Dermis lymphatic vessel endothelial cell (primary cell): ENCODE measurements at places on chromosomes 4 and X. TPM values are rescaled to one million over a fixed set of nuclear protein-coding genes. Genes with fewer than 3 reads are reported as not detected.

The TRIM61 gene
- total RNA-seq: not detected in 2 replicates

The RS1 gene
- total RNA-seq: not detected in 2 replicates

The TMEM255A gene
- not detected in 2 replicates for total RNA-seq

The CTBP1 gene
- 218 and 235 TPM in 2 replicates for total RNA-seq

The TRPC5OS gene
- not detected in 2 replicates for total RNA-seq

The FATE1 gene
- total RNA-seq: not detected in 2 replicates

The ATP8A1 gene
- 43.5 and 51.8 TPM in 2 replicates for total RNA-seq

The TMSB15A gene
- 0.33 and 0.86 TPM in 2 replicates for total RNA-seq

The UGT2A3 gene
- not detected in 2 replicates for total RNA-seq

The UGT2B11 gene
- total RNA-seq: not detected in 2 replicates

The ATP5ME gene
- total RNA-seq: 173 and 199 TPM in 2 replicates

The RBM47 gene
- under 0.01 TPM in 1 of 2 replicates, not detected in the other for total RNA-seq

The IGFBP7 gene
- total RNA-seq: 851 and 1,319 TPM in 2 replicates

The XAGE2 gene
- not detected in 2 replicates for total RNA-seq

The GPRASP1 gene
- 1.5 and 1.8 TPM in 2 replicates for total RNA-seq

The ADRA2C gene
- total RNA-seq: under 0.01 and 0.09 TPM in 2 replicates

The CTSO gene
- 13.5 and 14.3 TPM in 2 replicates for total RNA-seq

The IL9R gene
- not detected in 2 replicates for total RNA-seq

The RRH gene
- not detected in 2 replicates for total RNA-seq

The CCKAR gene
- total RNA-seq: not detected in 2 replicates

The LRIT3 gene
- not detected in 2 replicates for total RNA-seq

The HMGN5 gene
- 0.60 and 0.65 TPM in 2 replicates for total RNA-seq

The SSX2B gene
- total RNA-seq: not detected in 2 replicates

The SGCB gene
- 10.0 and 10.9 TPM in 2 replicates for total RNA-seq

The FGF13 gene
- total RNA-seq: 21.0 and 26.6 TPM in 2 replicates

The MAB21L2 gene
- total RNA-seq: 0.22 and 0.60 TPM in 2 replicates

The NCAPG gene
- total RNA-seq: 4.3 and 5.8 TPM in 2 replicates

The CENPI gene
- 4.6 and 5.2 TPM in 2 replicates for total RNA-seq

The SMR3B gene
- total RNA-seq: not detected in 2 replicates

The TEX13B gene
- not detected in 2 replicates for total RNA-seq

The MAGEC1 gene
- not detected in 2 replicates for total RNA-seq

The SYNPO2 gene
- 0.11 and 0.52 TPM in 2 replicates for total RNA-seq

The FOXR2 gene
- not detected in 2 replicates for total RNA-seq

The ATP1B4 gene
- not detected in 2 replicates for total RNA-seq

The SCML2 gene
- 2.1 and 2.2 TPM in 2 replicates for total RNA-seq

The POLR2B gene
- 84.3 and 106 TPM in 2 replicates for total RNA-seq

The MAGEA12 gene
- total RNA-seq: not detected in 2 replicates

The TENM3 gene
- 26.2 and 46.1 TPM in 2 replicates for total RNA-seq
